Ureter (tissue), 1 donor: ENCODE measurements at places on chromosomes 1 and 21.

- no peak for DNase-seq
These were observed 23.4 kb downstream of the VAV3 start for GRCh38 chr1:107941531-107941930.

GRCh38 chr1:12477936-12478611, 139.9 kb downstream of the DHRS3 start:
- peak; percentile 95 for DNase-seq

DNA sequence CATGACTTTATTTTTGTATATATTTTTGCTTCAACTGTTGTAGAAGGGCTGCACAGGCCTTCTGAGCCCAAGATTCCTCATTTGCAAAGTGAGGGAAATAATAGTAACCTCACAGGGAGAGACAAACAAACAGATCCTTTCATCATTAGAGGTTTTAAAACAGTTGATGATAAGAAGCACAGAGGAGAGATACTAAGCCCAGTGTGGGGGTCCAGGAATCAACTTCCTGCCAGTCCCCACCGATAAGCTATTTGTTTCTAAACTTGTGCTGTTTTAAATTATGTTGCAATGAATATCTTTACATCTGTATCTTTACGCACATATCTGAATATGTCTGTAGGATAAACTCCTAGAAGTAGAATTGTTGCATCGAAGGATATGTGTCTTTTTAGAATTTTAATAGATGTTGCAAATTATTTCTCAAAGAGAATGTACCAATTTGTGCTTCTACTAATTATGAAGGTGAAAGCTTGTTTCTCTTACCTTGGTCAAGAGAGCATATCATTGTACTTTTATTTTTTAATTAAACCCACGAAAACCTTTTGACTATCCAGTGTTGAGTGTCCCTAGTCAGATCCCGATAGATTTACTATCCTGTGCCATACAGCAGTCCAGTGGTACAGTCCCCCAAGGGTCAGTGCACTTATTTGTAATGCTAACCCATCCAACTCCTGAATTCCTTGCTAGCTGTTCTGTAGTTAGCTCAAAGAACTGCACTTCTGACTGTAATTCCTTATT, 10.8 kb downstream of the FCRLB start:
- DNase-seq = no peak

DNA sequence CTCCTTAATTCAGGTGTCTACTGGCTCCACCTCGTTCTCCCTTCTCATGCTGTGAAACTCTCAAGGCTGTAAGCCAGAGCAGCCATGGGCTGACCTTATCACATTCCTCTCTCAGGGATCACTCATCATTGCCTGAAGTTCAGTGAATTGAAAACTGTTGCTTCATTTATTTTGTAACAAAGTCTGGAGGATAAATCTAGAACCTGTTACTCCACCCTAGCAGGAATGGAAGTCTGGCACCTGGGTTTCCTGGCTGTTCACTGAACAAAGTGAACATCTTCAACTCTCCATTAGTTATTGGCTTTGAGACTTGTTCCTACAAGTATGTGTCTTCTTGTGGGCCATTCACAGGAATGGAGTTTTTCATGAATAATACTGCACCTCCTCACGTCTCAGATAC, 584.1 kb downstream of the PTPRU start:
- DNase-seq = peak; percentile 19

DNA sequence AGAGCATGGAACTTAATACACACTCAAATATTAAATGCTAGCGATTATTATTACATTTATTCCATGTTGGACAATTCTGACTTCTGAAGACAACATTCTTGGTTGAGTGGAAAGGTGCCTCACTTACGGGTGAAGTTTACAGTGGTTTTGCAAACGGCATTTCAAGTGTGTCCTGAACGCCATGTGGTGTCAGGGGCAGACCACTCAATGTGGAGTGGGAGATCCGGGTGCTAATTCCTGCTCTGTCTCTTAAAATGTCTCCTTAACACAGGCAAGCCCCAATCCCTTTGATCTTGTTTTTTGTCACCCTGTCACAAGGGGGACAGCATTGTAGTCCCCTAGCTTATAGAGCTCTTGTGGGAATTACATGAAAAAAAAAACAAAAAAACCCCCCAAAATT, 5.6 kb upstream of the TDRD10 start:
- DNase-seq = no peak

- DNase-seq = peak; percentile 49
These were observed 181.8 kb upstream of the L1TD1 start for GRCh38 chr1:62012836-62013235.
